ENCODE measurements at places on chromosomes 5 and 9.

DNA sequence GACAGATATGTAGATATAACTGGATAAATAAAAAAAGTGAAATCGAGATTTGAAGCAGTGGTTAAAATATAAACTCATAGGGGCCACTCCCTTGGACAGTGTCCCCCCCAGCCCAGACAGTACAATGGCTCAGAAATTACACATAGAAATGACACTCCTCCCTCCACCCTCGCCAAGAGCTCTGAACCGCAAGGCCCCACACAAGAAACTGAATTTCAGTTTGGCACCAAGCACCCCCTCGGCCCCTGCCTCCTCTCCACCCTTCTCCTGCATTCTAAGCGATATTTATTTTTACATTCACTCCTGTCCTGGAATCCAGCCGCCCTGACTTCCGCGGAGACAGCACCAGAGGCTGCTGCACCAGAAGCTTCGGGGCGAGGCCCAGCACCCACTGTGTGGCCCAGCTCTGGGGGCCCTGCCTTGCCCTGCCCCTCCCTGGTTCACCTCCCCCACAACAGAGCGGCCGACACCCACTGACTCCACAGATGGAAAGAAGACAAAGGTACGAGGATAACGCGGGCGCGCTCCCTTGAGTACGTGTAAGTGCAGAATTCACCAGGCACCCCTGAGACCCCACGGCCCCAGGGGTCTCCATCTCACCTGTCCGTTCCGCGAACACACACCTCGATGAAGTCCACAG lies 11.0 kb downstream of the STC2 start:
- no peak for DNase-seq

DNA sequence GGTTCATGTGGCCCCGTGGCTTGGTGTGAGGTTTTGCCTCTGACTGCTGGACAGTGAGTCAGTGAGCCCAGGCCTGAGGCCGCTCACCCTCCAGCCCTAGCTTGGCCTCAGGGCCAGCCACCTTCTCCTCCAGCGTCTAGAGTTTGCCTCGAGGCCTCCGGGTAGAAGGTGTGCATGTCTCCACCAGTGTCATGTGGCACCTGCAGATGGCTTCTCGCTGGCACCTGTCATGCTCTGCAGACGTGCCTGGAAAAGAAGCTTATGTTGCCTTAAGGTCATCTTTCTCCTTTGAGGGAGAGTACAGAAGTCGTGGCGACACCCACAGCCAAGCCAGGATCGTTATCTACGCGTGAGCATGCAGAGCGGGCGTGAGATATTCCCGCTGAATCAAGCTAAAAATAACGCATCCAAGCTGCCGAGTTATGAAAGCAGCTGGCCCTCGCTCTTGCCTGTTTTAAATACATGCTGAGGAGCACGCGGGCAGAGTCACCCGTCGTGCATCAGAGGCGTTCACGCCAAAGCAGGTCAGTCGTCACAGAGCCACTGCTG lies 79.7 kb upstream of the FCN2 start:
- DNase-seq = no peak

GRCh38 chr5:79806741-79807140 lies 117.1 kb downstream of the CMYA5 start:
- DNase-seq = no peak

DNA sequence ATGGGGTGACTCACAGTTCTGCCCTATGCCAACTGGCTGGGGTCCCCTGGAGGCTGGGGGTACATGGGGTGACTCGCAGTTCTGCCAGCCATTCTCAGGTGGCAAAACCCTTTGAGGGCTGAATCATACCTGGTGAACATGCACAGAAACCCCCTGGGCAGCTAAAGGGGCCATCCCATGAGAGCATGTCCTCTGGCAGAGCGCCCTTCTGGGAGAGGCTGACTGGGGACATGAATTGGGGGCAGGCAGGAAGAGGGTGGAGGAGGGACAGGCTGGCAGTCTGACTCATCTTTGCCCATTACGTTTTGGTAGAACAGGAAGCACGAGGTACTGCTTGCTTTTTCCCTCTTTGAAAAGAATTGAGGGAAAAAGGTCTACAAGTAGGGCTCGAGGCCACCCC lies 16.7 kb downstream of the TRAF1 start:
- peak; percentile 78 for DNase-seq

DNA sequence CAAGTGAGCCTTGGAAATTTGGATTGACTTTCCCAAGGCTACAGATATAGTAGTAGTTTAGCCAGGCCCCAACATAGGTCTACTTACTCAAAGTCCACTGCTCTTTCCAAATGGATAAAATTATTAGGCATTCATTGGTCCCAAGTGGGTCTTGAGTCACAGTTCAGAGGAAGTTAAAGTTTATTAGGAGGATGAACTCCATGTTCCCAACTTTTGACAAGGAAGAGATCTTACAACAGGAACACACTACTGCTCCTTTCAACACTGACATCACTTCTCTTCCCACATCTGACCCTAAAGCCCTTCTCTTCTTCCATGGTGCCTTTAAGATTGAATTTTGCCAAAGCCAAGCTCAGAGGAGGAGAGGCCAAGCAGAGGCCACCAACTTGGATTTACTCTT lies 234.5 kb upstream of the TRIM32 start:
- DNase-seq = no peak

DNA sequence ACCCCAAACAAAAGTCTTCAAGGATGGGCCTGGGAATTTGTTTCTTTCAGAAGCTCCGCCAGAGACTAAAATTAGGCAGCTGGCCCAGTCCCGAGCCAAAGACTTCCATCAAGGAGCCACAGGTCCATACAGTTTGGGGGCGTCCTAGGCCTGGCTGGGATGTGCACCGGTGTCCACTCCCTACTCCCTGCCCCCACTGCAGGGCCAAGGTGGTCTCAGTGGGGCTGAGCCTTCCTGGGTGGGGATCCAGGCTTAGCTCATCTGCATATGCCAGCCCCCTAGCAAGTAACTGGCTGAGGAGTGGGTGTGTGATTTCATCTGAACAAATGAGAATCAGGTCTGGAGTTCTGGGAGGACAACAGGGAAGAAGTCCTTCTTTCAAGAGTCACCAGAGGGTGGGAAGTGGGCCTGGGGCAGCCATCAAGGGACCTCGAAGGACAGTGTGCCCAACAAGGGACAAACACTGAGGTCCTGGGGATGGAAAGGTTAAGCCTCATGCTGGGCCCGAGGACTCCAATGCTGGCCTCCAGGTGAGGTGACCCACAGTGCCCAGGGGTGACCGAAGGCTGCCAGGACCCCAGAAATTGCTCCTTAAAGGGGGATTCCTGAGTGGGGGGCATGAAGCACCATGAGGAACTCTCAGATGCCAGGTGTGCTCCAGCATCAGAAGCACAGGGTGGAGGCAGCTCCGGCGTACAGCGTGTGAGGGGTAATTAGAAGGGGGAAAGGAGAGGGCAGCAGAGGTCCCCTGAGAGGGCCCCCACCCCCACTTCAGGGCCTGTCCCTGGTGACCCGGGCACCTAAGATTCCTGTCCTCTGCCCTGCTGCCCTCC lies 91.3 kb downstream of the ZNF354C start:
- no peak for DNase-seq

DNA sequence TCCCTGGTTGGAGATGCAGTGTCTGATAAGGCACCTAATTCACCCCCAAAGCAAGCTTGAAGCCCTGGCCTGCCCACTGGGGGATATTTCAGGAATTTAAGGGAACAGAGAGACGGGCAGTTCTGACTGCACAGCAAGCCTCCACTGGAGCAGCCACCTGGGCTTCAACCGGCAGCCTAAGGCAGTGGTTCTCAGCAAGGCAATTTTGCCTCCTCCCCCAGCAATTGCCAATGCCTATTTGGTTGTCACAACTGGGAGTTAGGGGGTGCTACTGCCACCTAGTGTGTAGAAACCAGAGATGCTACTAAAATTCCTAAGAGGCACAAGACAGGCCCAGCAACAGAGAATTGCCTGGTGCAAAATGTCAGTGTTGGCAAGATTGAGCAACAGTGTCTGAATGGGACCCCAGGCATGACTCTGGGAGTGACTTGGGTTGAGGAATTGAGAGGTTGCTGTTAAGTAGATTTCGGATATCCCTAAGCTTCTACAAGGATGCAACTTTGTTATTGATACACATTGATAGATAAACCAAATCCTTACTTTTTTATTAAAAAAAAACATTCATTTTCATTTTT lies 58.7 kb upstream of the CTSL start:
- DNase-seq = peak; percentile 12

DNA sequence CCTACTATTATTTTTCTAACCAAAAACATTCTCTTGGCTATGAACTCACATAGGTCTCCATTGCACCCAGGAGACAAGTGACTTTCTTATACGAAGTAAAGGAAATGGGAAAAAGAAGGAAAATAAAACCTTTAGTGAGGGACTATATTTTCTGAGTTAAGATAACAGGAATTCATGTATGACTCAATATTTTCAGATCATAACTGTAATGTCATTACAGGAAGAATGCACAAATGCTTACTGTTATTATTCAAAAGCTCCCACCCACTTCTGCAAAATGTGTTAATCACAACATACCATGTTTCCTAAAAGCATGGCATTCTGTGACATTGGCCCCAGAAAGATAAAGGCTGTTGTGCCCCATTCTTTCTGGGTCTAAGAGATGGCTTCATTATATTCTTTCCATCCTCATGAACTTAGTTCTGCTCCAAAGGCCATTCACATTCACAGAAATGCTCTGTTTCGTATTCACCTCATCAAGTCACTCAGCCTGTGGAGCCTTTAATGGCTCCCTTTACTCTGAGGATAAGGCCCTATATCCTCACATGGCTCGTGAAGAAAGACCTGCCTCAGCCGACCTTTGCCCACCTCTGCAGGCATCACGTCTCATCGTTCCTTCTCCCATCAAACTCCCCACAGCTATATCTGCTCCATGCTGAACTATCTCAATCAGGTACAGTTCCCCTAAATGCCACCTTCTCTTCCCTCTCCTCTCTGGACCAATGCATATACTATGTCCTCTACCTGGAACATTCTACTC lies 77.0 kb downstream of the ABCA1 start:
- no peak for DNase-seq

DNA sequence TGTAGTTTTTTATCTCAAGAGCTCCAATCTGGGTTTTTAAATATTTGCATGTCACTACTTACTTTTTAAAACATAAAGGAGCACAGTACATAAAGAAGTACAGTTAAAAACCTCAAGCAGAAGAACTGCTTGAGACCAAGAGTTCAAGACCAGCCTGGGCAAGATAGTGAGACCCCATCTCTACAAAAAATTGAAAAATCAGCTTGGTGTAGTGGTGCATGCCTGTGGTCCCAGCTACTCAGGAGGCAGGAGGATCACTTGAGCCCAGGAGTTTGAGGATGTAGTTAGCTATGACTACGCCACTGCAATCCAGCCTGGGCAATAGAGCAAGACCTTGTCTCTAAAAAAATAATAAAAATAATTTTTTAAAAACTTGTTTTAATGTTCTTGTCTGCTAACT lies 972.7 kb upstream of the DMAC1 start:
- DNase-seq = no peak

DNA sequence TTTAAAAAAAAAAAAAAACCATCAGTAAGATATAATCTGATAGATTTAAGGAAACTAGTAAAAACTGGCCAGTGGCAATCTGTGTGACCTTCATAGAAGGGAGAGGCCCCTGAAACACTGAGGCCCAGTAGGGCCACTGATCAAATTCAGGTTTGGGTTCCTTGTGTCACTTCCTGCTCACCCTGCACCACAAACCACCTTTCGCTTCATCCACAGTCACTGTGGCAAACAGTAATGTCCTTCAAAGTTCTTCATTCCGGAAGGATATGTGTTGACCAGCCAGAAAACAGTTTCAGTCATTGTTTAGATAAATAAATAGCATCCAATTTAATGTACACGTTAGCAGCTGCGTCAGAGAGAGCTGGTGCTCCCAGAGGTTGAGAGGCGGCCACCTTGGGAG lies 222.1 kb downstream of the CFAP90 start:
- DNase-seq = no peak

GRCh38 chr5:66609615-66610014 lies 13.4 kb downstream of the MAST4 start:
- no peak for DNase-seq

- DNase-seq = no peak
These were observed 71.7 kb downstream of the GRIA1 start for GRCh38 chr5:153562189-153562588.

DNA sequence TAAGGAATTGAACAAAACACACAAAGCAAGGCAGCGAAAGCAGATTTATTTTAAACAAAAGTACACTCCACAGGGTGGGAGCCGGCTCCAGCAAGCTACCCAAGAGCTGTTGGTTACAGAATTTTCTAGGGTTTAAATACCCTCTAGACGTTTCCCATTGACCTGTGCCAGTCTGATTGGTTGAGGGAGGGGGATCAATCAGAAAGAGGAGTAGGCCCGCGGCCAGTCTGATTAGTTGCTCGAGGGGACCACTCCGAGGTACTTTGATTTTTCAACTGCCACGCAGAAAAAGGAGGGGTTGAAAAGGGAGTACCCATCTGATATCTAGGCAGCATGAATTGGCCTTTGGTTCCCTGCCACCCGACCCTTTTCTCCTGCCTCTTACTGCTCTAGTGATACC lies 998 bp downstream of the SRP19 start:
- DNase-seq = no peak

GRCh38 chr9:89042984-89043383 lies 51.7 kb downstream of the S1PR3 start:
- no peak for DNase-seq

- DNase-seq = no peak
These were observed 15.7 kb upstream of the TNC start for GRCh38 chr9:115133649-115134048.

DNA sequence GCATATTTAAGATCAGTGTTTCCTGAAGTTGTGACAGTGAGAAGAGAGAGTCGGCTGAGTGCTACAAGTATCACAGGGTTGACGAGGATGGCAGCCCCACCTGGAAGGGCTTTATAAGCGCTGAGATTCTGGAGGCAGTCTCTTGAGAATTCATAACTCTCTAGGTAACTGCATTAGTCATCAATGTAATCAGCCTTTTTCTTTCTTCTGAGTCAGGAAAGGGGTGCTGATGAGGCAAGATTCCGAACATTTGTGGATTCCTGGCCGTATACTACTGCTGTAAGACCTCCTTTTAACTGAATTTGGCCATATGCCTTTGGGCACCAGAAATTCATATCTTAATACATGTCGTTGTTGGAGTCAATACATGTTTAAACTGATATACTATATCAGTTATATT lies 6.6 kb upstream of the RNF20 start:
- DNase-seq = no peak

GRCh38 chr9:567128-567746 lies 274.3 kb upstream of the DMRT1 start:
- DNase-seq = no peak

DNA sequence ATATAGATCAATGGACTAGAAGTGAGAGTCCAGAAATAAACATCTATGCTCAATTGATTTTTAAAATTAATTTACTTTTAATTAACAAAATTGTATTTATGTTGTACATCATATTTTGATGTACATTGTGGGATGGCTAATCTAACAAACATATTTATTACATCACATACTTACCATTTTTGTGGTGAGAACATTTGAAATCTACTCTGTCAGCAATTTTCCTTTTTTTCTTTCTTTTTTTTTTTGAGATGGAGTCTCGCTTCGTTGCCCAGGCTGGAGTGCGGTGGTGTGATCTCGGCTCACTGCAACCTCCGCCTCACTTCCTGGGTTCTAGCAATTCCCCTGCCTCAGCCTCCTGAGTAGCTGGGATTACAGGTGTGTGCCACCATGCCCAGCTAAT lies 32.4 kb upstream of the SHB start:
- no peak for DNase-seq

All from lower leg skin (tissue), 4 donors.